ENCODE measurements at places on chromosomes 11 and 22.

DNA sequence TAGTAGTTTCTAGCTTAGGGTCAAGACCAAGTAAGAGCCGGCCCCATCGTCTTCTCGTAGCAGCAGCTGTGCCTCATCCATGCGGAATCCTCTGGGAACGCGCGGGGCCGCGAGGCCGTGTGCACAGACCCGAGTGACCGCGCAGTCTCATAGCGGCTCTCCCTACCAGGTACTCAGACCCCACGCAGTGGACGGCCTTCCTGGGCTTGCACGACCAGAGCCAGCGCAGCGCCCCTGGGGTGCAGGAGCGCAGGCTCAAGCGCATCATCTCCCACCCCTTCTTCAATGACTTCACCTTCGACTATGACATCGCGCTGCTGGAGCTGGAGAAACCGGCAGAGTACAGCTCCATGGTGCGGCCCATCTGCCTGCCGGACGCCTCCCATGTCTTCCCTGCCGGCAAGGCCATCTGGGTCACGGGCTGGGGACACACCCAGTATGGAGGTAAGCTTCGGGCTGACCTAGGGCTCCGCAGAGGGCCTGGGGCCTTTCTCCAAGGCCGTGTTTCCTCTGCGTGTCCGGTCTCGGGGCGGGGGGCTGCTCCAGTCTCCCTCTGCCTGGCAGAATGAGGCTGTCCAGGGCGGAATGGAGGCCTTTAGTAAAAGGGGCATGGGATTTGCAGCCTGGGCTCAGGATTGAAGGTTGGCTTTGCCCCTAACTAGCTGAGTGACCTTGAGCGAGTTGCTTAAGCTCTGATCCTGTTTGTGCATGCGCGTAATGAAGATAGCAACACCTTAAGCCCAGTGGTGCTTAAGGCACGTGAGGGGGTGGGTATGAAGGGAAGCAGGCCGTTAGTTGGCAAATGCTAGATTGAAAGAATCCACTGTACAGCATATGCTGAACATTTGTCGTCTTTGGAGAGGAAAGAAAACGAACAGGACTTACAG, 48.9 kb downstream of the ST14 start:
- no peak for DNase-seq

DNA sequence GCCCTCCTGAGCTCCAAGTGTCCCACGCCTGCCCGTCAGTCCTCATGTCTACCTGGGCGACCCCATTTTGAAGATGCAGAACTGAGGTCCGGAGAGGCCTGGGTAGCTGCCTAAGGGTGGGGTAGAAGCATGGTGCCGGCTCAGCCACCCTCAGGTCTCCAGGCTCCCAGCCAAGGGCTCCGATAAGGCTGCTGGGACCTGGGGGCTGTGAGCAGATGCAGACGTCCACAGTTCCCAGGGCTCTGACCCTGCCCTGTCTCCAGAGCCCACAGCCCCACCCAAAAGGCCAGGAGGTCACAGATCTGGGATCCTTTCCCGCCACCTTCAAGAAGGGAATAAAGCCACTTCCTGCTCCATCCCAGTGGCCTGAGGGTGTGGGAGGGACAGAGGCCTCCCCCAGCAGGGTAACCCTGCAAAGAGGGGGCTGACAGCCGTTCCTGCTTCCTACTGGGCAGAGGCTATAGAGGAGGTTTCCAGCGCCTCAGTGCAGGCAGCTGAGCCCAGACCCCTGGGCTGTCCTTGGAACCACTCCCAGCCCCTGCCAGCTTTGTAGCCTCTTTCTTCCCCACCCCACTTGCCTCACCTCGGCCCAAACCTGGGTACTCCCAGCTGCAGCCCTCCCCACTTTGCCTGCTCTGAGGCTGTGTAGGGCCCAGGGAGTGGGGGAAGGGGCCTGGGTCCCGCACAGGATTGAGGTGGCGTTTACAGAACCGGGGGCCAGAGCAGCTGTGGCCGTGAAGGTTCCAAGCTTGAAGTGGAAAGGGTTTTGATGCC, 85.5 kb downstream of the CDKN1C start:
- no peak for DNase-seq

DNA sequence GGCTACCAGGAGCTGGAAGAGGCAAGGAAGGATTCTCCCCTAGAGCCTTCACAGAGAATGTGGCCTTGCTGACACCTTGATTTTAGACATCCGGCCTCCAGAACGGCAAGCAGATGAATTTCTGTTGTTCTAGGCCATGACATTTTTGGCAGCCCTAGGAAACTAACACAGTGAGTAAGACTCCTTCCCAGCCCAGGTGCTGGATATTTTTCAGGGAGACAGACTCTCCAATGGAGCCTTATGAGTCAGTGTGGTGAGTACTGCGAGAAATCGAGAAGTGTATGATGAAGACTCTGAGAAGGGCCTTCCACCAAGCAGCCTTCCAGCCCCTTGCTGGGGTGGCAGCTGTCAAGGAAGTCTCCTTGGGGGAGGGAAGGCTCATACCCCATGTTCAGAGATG, 114.4 kb downstream of the OSBP2 start:
- no peak for DNase-seq

DNA sequence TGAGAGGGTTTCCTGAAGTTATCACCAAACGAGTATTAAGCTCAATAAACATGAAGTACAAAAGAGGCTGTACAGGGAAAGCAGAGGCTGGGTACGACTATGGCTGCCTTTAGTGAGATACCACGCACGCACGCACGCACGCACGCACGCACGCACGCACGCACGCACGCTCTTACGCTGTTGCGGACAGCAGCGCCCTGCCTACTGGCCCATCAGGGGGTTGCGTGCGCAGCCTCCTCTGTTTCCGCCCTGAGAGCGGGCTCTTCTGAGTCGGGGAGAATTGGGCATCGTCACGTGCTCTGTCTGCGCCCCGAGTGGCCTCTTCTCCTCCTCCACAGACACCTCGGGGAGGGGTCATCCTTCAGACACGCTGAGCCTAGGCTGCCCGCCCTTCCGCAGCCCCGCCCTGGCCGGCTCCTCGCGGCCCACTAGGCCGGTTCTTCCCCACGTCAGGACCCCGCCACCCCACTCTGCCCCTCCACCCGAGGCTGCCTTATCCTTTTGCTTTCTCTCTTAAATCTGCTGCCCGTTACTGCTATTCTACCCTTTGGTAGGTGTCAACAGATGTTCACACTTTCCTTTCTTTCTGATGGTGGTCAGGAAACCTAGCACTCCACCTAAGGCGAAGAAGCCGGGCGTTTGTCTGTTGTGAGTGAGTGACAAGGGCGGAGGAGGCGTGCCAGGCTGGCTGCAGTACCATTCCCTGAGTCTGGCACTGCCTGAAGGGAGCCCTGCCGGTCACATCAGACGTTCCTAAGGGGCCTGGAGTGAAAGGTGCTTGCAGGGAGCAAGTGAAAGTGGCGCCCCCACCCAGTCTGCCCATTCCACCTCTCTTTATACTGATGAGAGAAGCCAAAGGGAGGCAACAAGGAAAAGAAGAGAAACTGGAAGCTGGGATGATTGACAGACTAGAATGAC, 300.4 kb upstream of the B3GAT1 start:
- no peak for DNase-seq

DNA sequence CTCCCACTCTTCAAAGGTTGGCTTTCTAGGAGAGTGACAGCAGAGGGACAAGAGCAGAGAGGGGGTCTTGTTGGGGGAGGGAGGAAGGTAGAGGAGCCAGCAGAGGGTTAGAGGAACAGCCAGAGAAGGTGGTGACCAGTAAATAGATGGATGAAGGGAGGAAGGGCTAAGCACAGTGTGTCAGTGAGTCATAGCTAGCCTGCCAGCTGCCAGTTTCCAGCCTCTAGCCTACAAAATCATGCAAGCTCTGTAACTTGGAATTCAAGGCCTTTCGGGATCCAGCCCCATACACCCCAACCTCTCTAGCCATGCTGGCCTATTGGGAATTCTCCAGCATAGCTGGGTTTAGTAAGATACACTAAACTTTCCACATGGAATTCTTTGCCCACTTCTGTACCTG, 147.4 kb upstream of the TEAD1 start:
- no peak for DNase-seq

DNA sequence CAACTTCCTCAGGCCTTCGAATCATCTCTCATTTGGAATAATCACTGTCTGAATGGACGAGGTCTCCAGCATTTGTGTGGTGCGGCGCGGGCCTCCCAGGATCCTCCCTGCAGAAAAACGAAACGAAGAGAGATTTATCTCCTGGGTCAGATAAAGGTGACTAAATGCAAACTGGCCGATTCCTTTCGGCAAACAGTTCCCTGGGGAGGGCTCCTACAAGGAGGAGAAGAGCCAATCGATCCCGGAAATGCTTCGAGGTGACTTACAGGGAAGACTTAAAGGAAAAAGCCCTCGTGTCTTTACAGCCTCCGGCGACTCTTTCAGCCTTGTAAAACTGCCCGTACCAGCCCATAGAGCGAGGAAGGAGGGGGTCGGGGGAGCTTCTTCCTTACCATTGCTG, 126.5 kb downstream of the MIAT start:
- no peak for DNase-seq
